ENCODE measurements at places on chromosomes 7 and 10.

GRCh38 chr10:4810092-4810491, 15.9 kb upstream of the AKR1E2 start:
- DNase-seq = no peak

DNA sequence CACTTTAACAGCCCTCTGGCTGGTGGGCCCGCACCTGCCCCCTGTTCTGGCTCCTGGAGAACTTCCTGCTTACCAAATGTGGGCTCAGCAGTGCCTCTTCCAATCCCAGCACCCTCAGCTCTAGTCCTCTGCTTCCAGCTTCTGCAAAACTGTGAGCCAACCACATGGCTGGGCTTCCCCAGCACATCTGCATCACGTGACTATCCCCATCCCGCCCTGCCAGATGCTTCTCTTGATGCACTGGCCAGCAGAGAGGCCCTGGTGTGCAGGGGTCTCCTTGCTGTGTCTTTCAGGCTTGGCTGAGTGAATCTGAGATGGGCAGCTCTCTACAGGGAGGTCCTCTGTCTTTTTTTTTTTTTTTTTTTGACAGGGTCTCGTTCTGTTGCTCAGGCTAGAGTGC, 43.8 kb upstream of the DMBT1 start:
- no peak for DNase-seq

- no peak for DNase-seq
Measured at GRCh38 chr7:150476819-150477631, 26.6 kb downstream of the GIMAP8 start.

DNA sequence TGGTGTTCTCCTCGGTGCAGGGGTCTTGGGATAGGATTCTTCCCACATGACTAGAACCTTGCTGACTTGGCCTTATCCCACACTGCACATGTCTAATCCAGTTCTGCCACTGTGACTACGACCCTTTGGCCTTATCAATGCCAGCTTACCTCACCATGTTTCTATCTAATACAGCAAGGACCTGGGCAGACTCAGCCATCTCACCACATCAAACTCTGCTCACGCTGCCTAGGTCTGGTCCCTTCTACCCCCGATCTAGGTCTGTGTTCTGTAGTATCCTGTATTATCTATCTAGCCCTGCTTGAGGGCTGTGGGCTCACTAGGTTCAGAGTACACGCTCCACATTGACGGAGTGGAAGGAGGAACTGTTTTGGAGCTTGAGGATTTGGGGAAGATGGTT, 282.4 kb downstream of the HPSE2 start:
- DNase-seq = no peak

DNA sequence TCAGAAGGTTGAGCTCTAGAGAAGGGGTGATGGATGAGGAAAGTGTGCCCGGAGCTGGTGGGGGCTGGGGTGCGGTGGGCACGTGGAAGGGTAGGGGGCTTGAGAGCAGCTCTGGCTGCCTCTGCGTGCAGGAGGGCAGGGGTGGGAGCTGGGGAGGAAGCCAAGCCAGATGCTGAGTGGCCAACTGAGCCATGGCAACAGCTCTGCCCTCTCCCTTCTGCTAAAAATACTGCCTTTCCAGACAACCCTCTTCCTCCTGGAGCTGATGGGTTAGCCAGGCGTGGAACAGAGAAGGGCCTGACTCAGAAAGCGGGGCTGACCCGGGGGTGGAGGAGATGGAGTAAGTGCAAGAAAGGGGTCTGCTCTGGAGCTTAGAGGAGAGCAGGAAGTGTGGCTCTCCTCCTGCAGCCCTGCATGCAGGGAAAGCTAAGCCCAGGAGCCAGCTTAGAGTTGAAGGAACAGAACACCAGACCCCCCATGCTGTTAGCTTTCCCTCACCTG, 114.6 kb upstream of the AGK start:
- DNase-seq = no peak

GRCh38 chr10:24503461-24504320, 220.0 kb downstream of the ARHGAP21 start:
- no peak for DNase-seq

DNA sequence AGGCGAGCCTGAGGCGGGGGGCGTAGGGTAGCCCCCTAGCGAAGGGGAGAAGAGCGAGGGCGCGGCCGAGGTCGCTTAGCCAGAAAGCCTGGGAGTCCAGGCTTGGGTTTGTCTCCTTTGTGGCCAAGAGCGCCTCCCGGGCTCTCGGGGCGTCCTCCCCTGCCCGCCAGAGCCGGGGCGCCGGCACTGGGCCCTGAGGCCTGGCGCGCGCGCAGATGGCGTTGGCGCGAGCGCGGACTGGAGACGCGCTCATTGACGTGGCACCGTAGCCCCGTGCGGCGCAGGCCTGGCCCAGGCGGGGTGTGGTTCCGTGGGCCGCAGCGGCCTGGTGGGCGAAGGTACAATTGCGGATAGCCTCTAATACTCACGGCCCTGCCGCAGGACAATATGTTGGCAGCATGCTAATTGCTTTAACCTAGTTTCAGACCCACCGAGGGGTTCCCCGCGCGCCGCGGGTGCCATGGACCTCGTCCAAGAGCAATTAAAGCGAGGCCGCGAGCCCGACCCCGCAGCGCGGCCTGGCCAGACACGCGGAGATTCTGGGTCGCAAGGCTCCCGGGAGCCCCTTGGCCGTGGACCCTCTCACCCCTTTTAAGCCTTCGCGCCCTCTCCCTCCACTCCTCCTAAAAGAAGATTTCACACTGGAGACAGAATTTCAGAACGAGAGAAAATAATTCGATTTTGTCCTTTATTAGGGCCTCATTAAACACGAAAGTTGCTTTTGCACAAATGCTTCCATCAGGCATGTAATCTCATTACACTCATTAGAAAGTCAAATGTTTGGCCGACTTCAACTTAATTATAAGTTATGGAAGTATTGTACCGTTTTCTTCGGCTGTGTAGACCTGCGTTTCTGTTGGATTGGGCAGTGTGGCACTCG, 3.1 kb downstream of the PTF1A start:
- DNase-seq = no peak

GRCh38 chr10:123558651-123559050, 107.5 kb upstream of the GPR26 start:
- DNase-seq = no peak

DNA sequence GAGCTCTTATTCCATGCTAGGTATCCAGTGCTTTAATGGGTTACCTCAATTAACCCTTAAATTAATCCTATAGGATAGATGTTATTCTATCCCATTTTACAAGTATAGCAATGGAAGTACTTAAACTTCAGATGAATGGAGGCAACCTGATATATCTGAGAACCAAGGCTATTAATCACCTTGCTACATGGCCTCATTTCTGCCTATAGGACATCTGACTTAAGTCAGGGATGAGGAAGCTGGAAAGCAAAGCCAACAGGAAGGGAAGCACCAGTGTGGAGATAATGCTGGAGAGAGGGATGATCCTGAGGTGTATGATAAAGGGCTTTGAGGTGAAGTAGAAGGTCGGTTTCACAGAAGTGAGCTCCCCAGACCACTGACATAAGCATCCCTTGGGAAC, 132.3 kb downstream of the CHN2 start:
- no peak for DNase-seq

GRCh38 chr10:114095559-114096337, 52.1 kb downstream of the ADRB1 start:
- DNase-seq = no peak

DNA sequence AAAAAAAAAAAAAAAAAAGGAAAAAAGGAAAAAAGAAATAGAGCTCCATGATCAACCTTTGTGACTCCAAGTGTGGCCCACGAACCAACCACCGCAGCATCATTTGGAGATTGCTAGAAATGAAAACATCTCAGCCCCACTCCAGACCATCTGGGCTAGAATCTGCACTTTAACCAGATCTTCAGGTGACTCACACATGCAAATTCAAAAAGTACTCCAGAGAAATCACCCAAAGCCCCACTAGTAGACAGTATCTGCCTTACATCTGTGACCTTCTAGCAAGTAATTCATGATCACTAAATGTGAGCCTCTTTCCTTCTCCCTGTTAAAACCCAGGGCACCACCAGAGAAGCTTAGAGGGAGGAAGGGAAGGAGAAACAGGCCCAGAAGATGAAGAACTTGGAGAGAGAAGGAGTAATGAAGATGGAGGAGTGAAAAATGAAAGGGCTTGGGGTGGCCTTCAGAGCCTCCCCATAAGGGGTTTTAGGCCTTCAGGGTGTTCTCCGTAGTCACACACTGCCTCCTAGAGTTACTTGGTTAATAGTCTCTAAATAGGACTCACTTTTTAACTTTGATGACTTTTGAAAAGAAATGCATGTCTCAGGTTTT, 94.0 kb downstream of the SLC37A3 start:
- peak; percentile 8 for DNase-seq

GRCh38 chr7:90771281-90771680, 175.2 kb downstream of the CDK14 start:
- no peak for DNase-seq

DNA sequence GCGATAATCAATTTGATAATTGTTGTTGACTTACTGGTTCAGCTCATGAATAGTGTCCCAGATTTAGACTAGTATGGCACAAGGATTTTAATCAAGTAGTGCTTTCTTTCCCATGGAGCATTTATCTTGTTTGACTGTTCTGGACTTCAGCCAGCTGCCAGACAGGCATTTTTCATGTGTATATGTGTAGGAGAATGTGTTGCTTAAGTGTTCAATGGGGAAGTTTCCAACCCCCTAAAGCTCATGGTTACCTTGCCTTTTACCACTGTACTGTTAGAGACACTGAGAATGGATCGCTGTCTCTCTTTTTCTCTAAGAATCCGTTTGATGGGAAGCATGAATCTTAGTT, 103.9 kb downstream of the LRRC4 start:
- DNase-seq = no peak

DNA sequence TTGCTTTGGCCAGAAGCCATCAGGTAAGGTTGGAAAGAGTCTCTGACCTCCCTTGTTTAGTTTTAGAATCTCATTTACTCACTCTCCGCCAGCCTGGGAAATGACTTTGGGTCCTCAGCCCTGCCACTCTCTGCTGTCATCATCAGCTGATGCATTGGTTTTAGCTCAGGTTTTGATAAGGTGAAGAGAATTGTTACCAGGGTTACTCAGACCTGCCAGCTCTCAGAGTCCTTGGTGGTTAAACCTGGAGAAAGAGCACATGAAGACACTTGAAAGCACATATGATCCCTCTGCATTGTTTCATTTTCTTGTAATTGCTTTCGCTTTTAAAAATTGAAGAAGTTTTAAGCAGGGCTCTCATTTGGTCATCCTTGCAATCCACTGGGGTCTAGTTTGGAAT, 4.0 kb upstream of the CROT start:
- no peak for DNase-seq

- no peak for DNase-seq
Measured at GRCh38 chr10:88865281-88865876, 13.7 kb upstream of the ANKRD22 start.

DNA sequence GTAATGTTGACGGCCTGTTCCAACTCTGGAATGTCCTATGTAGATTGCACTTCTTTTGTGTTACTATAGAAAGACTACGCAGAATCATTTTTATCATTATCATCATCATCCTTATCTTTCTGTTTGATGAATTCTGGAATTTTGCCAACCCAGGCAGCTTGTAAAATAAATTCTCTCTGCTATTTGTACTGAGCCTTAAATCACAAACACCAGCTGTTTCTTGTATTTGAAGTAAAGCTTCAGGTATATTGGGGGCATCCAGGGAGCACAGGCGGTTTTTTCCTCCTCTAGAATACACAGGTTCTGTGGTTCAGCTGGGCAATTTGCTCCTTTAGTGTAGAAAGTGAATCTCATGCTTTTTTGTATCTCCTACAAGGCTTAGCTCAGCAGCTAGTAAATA, 14.9 kb upstream of the CPA5 start:
- DNase-seq = no peak

GRCh38 chr7:107708956-107709355, 35.0 kb upstream of the CBLL1 start:
- DNase-seq = no peak

DNA sequence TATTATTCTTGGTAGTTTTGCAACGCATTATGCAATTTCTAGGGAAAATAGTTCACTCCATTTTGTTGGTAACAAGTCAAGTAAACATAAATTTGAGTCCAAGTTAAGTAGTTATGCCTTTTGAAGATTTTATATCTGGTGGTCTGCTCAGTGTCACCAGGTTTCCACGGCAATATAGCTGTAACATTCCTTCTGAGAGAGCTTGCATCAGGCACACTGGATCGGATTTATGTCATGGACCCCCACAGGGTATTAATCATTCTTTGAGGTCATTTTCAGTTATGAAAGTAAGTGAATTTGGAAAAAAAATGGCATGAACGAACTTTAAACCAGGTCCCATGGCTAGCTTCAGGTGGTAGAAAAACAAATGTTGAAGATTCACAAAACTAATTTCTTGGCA, 136.3 kb downstream of the POLR1F start:
- DNase-seq = no peak

DNA sequence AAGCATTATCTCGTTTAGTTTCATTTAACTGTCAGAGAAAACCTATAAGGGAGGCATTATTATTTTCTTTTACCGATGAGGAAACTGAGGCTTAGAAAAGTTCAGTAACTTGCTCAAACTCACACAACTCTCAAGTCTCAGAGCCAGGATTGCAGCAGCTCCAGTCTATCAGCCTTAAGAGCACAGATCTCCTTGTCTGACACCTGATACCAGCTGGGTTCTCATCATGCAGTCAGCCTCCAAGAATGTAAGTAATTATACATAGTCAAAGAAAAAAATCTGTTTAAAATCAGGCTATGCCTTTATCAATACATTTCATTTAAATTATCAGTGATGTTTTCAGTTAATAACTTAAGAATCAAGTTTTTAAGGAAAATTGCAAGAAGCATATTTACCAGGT, 236.6 kb upstream of the TCF7L2 start:
- DNase-seq = no peak

- DNase-seq = no peak
Measured at GRCh38 chr10:99654390-99655175, 4.7 kb upstream of the ENTPD7 start.

DNA sequence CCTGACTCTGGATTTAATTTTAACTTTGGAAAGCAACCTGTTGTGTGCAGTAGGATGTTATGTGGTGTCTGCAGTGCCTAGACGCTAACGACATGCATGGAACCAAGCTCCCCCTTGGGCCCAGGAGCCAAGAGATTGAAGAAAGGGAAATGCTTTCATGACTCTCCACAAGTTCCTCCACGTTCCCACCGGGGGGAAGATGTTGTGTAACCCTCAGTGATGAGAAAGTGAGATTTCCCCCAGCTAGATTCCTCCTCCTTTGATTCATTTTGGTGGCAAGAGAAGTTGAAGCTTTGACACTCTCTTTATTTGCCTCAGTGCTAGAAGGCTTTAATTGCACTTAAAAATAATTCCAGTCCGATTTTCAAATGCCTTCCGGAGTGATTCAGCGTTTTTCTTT, 157.9 kb upstream of the INSYN2A start:
- no peak for DNase-seq

DNA sequence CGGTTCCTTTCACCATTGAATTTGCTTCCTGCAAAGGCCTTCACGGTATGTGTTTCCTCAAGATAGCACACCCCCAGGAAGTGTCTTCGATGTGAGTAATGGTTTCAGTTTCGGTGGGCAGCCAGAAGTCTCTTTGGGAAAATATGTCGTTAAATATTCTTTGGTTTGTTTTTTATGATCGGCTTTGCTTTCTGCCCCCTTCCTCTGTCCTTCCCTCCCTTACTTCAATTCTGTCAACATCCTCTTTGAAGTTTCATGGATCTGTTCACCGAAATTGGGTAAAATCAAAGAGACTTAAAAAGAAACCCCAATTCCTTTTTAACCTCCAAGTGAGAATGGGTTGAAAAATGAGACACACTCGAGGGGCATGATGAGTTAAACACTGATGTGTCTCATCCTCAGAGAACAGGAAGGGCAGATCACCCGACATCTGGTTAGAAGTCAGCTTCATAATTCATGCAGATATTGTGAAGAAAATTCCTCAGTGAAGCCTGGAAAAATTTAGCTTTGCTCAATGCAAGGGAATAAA, 170.8 kb upstream of the HABP2 start:
- no peak for DNase-seq
